T-helper 2 cell treated with Interferon-gamma antibody and Interleukin-4, amounts not matched to agents 100 ng/mL and 5 ng/mL, for 36 hours (primary cell): ENCODE measurements at places on chromosomes 6 and 20. TPM values are rescaled to one million over a fixed set of nuclear protein-coding genes. Genes with fewer than 3 reads are reported as not detected.

TPX2 gene
- 117 and 119 TPM in 2 replicates for total RNA-seq

GGTLC1 gene
- total RNA-seq: not detected in 2 replicates

ALDH8A1 gene
- total RNA-seq: 2.7 and 2.9 TPM in 2 replicates

ZBP1 gene
- total RNA-seq: 10.1 and 10.5 TPM in 2 replicates

KCTD20 gene
- 52.3 and 56.5 TPM in 2 replicates for total RNA-seq

CDH4 gene
- total RNA-seq: 0.05 TPM in 1 of 2 replicates, not detected in the other

RFX6 gene
- total RNA-seq: not detected in 2 replicates

FUT9 gene
- total RNA-seq: not detected in 2 replicates

GNRH2 gene
- total RNA-seq: 0.89 and 1.7 TPM in 2 replicates

PRSS16 gene
- 1.3 and 1.9 TPM in 2 replicates for total RNA-seq

PPP1R14C gene
- total RNA-seq: 0.27 TPM in 1 of 2 replicates, not detected in the other

SCUBE3 gene
- not detected in 2 replicates for total RNA-seq

C20orf144 gene
- 0.25 TPM in 1 of 2 replicates, not detected in the other for total RNA-seq

AVP gene
- not detected in 2 replicates for total RNA-seq

C6orf58 gene
- not detected in 2 replicates for total RNA-seq

ABT1 gene
- total RNA-seq: 26.6 and 27.2 TPM in 2 replicates

OR2J3 gene
- not detected in 2 replicates for total RNA-seq

EBF4 gene
- total RNA-seq: 3.3 and 3.7 TPM in 2 replicates

HLA-DQA1 gene
- 20.2 and 21.5 TPM in 2 replicates for total RNA-seq

SRMS gene
- total RNA-seq: not detected in 2 replicates

CST5 gene
- not detected in 2 replicates for total RNA-seq

IFNGR1 gene
- total RNA-seq: 22.5 and 23.0 TPM in 2 replicates

ACTL10 gene
- 2.9 and 3.0 TPM in 2 replicates for total RNA-seq

TRIM31 gene
- total RNA-seq: not detected in 2 replicates

PROKR2 gene
- not detected in 2 replicates for total RNA-seq

SIRPG gene
- 65.4 and 68.0 TPM in 2 replicates for total RNA-seq

VNN1 gene
- not detected in 2 replicates for total RNA-seq

TREML2 gene
- total RNA-seq: 24.8 and 26.8 TPM in 2 replicates

ARMC12 gene
- 0.86 and 0.91 TPM in 2 replicates for total RNA-seq

PRL gene
- total RNA-seq: not detected in 2 replicates

SAMD5 gene
- not detected in 2 replicates for total RNA-seq

FAM50B gene
- 11.0 and 11.2 TPM in 2 replicates for total RNA-seq

KCNQ5 gene
- 13.7 and 15.7 TPM in 2 replicates for total RNA-seq

CYP21A2 gene
- total RNA-seq: 0.59 TPM in 2 replicates

ADGB gene
- not detected in 2 replicates for total RNA-seq
